RCC 7860 (cell line): ENCODE measurements at places on chromosomes 7 and 10.

DNA sequence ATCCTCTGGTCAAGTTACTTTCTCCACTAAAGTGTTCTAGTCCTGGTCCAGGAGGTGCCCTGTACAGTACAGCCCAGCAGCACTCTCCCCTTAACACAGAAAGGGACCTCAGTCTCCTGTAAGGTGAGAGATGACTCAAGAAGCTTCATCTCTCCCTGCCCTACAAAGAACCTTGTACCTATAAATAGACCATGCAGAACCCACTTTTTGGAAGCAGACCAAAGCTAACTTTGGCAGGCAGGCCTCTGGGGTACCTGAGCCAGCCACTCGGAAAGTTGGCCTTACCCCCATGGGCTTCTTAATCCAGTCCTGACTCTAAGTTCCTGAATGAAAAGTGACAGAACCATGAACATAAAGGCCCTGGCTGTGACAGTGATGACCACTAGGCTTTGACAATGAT, 454.8 kb downstream of the KCNMA1 start:
- no peak for DNase-seq

DNA sequence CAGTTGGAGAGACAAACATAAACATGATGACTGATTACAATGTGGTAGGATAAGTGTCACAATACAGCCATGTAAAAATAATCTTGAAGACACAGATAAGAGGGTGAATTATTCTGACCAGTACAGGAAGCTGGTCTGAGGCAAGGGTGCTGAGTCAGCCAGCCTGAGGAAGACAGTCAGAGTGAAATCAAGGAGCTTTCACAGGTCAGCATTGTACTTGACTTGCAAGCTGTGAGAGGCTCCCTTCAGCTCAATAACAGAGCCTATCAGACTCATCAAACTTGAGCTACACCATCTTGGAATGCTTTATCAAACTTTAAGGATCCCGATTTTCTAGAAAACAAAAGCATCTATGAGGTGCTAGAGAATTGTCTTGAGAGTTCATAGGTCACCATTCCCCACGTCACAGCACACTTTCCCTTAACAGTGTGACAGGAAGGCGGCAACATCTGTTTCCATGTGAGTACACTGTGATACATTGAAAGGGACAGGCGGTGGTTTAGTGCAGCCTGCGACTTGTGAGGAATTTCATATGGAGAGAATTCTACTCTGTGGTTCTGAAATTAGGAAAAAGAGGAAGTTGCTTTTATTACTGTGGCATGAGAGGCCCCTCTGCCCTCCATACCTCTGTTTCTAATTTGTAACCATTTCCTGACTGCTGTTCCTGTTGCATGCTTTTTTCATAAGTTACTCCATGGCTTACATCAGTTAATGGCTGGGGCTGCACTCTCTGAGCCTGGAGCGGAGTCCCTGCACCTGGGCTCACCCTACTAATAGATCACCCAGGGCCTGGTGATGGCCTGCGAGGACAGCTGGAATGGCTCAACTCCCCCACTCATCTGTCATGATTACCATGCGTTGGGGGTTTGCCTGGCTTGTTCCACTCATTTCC, 417.1 kb downstream of the SUGCT start:
- peak; percentile 58 for DNase-seq

DNA sequence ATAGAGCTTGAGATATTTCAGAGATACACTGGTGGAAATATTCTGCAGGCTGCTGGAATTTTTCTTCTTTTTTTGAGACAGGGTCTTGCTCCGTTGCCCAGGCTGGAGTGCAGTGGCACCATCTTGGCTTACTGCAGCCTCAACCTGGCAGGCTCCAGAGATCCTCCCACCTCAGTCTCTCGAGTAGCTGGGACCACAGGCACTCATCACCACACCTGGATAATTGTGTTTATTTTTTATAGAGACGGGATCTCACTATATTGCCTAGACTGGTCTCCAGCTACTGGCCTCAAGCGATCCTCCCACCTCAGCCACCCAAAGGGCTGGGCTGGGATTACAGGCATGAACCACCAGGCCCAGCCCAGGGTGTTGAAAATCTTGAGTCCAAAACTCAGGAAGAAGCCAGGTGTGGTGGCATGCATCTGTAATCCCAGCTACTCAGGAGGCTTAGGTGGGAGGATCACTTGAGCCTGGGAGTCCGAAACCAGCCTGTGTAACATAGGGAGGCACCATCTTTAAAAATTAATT, 55.7 kb upstream of the FOXK1 start:
- no peak for DNase-seq

- DNase-seq: no peak
These were observed 242.5 kb upstream of the TMEM229A start for GRCh38 chr7:124275411-124275810.

- no peak for DNase-seq
These were observed 4.9 kb upstream of the RRP12 start for GRCh38 chr10:97406064-97406463.

DNA sequence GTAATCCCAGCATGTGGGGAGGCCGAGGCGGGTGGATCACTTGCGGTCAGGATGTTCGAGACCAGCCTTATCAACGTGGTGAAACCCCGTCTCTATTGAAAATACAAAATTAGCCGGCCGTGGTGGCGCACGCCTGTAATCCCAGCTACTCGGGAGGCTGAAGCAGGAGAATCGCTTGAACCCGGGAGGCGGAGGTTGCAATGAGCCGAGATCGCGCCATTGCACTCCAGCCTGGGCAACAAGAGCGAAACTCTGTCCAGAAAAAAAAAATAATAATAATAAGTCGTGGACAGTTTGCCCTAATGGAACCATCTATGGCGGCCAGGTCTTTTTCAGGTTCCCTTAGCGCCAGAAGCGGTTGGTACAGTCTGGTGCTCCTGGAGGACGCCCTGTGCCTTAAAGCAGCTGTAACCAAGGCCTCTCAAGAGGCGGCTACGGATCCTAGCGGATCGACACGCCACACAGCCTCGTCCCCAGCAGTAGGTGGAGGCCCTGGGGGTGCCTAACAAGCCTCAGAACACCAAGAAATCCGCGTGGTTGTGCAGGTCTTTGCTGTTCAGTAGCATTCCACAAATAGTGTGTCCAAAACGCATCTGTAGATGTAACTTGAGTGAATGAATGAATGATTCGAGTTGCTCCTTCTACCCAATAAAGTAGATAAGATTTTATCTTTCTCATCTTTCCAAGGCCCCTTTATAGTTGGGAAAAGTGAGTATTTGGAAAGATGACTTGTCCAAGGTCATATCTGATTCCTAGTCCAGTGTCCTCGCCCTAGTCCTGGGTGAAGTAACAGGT, 982 bp downstream of the PGAM1 start:
- peak; percentile 8 for DNase-seq

DNA sequence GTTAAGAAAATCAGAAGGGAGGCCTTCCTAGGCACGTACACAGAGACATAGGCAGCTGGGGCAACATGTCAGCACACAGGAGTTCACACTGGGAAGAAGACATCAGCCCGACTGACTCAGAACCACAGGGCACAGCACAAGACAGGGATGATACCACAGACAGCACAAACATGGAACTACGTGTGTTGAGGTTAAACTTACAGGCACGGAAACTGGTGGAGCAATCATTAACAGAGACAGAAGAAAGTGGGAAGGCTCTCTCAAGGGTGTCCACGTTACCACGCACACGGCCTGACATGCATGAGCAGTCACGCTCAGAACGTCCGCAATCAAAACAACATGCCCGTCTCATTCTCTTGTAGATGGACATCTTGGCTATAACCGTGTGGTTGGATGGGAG, 636.4 kb downstream of the KCNMA1 start:
- DNase-seq: peak; percentile 69

GRCh38 chr7:15684871-15685270, 1.6 kb downstream of the MEOX2 start:
- no peak for DNase-seq

- no peak for DNase-seq
These were observed 20.3 kb downstream of the GPNMB start for GRCh38 chr7:23266918-23267317.

- no peak for DNase-seq
These were observed 120.3 kb upstream of the GLCCI1 start for GRCh38 chr7:7848246-7848645.

GRCh38 chr10:124621637-124622036, 122.5 kb downstream of the FAM53B start:
- DNase-seq: no peak

DNA sequence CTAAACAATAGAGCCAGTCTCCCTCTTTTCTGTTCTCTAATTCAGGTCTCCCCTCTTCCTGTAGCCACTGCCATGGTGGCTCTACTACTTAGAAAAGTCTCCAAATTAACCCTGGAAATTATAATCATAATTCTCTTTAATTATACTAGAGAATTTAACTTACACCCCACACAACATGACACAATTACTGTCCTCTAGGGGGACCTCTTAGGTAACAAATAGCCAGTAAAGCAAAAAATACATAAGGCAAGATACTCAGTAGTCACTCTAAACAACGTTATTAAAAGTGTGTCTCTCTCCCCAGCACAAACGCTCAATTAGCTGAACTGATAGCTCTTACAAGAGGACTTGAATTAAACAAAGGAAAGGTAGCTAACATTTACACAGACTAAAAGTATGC, 44.3 kb upstream of the ZNF107 start:
- DNase-seq: no peak

GRCh38 chr7:42448901-42449300, 211.9 kb upstream of the GLI3 start:
- DNase-seq: no peak

- DNase-seq: no peak
These were observed 62.8 kb downstream of the ZEB1 start for GRCh38 chr10:31381766-31382316.

DNA sequence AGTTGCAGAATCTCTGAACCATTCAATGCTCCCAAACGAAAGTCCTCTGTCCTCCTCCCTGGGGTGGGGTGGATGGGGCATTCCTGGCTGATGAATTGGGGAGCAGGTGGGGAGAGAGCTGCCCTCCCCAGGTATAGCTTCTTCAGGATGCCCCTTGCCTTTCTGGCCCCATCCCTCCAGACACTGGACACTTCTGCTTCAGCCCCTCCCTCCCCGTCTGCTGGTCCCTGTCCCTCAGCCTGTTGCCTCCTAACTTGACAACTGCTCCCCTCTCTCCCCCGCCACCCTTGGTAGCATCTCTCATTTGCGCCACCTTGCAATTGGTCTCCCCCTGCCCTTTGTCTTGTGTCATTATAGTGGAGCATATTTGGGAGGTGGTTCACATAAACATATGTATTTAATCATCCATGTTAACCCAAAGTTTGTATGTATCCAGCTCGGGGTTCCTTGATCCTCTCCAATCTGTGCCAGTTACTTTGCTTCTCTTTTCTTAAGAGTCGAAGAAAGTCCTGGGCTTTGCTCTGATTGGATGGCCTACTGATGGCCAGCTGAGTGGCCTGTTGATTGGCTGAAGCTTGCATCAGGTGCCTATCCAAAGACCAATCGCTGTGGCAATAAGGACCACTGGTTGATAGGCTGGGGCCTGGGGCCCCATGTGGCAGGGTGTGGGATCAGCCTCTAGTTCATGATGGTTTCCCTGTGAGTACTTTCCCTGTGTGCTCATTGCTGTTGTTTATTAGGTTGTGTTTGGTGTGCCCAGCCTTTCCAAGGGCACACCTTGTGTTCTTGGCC, 4.0 kb upstream of the GCK start:
- no peak for DNase-seq

GRCh38 chr10:111265341-111265740, 188.5 kb downstream of the ADRA2A start:
- no peak for DNase-seq

- no peak for DNase-seq
These were observed 149.9 kb downstream of the CRPPA start for GRCh38 chr7:16271355-16271915.

DNA sequence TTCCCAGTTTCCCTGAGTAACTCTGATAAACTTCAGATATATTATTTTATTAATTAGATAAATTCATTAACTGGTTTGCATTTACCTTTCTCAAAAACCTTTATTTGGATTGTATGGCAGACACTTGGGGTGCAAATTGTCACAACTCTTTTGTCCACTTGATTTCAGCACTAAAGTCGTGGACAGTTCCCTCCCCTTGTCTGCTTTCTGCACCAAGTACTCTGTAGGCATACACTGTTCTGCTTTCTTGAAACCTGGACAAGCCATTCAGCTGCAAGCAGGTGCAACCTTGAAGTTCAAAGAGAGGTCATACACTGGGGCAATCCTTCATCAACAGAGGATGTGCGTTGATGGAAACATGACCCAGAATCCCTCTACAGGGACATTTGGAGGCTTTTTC, 162.9 kb downstream of the ARL5B start:
- DNase-seq: peak; percentile 7

DNA sequence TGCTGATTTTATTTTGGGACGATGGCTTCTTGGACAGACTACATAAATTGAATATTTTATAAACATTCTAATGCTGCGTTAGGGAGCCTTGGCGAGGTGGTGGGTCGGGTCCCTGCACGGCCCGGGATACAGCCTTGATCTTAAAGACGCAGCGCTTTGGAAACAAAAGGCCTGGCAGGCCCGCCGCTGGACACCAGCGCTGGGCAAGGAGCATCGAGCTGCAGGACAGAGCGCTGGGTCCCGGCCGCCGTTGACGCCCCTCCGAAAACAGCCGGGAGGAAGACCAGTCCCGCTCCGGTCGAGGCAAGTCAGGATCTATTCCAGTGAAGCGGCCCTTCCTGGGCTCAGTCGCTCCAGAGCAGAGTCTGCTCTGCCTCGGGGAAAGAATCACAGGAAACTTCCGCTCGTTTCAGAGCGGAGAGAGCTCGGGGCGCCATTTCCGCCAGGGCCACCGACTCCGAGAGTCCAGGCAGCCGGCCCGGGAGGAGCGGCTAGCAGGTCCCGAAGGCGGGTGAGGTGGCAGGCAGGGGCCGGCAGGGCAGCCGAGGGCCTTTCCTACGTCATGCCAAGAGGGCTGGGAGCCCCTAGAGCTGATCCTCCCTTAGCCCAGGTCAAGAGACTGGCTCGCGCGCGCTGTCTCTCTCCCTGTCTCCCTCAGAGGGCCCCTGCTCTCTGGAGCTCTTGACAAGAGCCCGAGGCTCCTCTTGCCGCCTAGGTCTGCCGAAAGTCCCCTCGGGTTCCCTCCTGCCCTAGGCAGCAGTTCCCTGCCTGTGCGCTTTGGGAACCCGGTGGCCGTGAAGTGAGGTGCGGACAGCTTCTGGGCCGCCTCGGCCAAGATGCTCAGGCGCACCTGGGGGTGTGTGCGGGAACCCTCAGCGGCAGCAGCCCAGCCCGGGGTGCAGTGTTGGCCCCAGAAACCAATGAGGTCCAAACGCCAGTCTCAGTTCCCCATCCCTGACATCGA, 1.4 kb upstream of the DRGX start:
- no peak for DNase-seq

- DNase-seq: no peak
These were observed 4.3 kb downstream of the SLC29A3 start for GRCh38 chr10:71323407-71323806.

DNA sequence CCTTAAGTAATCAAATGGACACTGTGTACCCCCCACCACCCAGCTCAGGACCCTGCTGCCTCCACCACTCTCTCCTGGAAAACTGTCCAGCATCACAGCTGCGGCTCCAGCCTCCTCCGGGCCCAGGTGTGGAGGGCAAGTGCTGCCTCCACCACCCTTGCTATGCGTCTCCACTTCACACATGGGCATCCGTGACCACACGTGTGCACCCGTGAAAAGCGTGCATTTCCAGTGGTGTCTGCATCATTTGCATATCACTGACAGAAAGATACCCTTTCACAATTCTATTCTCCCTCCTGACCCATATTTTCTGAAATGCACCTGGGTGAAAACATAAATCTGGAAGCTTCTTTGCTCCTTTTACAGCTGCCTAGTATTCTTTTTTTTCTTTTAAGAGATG, 89.7 kb upstream of the PDGFA start:
- DNase-seq: no peak
